ENCODE measurements at places on chromosomes 2 and 18.

- DNase-seq = no peak
Observed at GRCh38 chr2:216857131-216857550, 2.7 kb downstream of the TNP1 start.

GRCh38 chr2:190340369-190340768 is 3.0 kb upstream of the INPP1 start:
- no peak for DNase-seq

DNA sequence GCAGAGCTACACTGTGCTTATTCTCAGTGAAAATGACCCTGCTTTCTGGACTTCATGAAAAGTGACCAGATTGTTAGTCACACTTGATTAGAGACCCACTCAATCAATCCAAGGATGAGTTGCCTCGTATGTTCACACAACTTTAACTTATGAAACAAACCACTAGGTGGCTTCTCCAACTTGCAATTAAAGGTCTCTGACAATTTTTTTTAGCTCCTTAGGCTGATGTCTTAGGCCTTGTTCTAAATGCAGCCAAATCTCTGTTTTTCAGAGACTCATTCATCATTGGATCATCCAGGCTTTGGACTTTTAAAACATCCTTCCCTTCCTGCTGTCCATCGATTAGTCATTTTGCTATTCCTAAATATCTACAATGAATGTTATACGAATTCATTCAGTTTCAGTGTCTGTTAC is 63.4 kb downstream of the MREG start:
- DNase-seq = no peak

DNA sequence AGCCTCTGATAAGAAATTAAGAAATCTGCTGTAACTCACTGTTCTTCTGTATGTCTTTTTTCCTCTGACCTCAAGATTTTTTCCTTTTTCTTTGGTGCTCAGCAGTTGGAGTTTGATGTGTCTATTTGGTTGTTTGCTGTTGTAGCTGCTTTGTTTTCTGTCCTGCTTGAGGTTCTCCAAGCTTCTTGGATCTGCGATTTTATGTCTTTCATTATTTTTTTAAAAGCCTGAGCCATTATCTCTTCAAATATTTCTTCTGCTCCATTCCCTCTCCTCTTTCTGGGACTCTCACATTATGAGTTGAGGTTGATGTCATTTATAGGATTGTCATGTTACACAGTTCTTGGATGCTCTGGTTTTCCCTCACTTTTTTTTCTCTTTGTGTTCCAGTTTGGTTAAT is 47.7 kb downstream of the RAMP1 start:
- DNase-seq = no peak

GRCh38 chr2:205627085-205627484 is 55.2 kb upstream of the NRP2 start:
- no peak for DNase-seq

DNA sequence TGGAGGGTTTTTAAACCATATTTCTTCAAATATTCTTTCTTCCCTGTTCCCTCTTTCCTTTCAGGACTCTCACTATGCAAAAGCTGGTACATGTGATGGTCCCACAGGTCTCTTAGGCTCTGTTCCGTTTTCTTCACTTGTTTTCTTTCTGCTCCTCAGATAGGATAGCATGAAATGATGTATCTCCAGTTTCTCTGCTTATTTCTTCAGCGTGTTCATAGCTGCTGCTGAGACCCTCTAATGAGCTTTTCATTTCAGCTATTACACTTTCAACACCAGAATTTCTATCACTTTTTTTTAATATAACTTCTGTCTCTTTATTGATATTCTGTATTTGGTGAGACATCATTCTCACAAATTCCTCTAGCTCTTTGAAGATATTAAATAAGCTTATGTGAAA is 63.9 kb downstream of the KCNG2 start:
- DNase-seq = no peak
